ENCODE measurements at places on chromosomes 11 and 22.

DNA sequence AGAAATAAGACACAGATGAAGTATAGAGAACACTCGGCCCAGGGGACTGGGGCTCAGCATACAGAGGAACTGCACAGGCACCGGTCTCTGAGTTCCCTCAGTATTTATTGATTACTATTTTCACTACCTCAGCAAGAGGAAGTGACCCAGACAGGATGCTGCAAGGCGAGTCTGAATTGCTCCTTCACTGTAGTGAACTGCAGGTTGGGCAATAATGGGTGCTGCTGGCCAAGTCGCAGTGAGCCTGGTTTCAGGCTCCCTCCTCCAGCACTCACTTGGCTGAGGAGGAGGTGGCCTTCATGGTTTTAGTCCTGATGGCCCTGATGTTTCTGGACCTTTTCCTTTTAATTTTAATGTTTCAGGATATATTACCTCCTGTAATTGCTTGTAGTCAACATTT lies 10.4 kb downstream of the OR52K2 start:
- DNase-seq: no peak

- DNase-seq: no peak
Observed at GRCh38 chr11:82998697-82999096, 73.0 kb downstream of the RAB30 start.

DNA sequence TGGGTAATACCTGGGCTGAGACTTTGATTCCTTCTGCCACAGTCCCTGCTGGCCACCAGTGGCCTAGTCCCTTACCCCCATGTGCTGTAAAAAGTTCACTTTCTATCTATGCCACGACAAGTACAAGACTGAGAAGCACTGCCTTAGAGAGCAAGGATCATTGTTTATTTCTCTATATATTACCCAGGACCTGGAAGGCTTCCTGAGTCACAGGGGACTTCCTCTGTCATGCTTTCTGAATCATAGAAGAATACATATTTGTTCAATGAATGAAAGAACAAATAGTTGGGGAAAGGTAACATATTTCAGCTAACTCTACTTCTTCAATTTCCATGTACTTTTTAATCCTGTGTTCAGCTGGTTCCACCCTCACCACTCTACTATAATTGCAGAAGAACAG lies 5.5 kb upstream of the SYT9 start:
- DNase-seq: no peak

DNA sequence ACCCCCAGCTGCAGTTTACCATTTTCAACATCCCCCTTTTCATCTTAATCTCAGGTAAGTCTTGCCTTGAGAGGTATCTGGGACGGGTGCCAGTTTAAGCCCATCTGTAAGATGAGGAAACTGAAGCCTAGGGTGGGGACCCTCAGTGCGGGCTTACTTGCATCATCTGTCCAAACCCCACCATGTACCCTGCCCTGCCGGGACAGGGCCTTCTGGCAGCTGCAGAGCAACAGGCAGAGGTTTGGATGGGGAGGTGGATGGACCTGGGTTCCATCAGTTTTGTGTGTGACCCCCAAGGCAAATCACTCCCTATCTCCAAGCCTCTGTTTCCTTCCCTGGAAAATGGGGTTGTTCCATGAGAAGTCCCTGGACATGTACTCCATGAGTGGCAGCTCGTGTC lies 67.5 kb downstream of the MN1 start:
- no peak for DNase-seq

GRCh38 chr11:64882243-64882642 lies 3.8 kb upstream of the EHD1 start:
- DNase-seq: no peak

GRCh38 chr11:59076876-59077571 lies 9.1 kb upstream of the GLYATL1B start:
- DNase-seq: no peak

- DNase-seq: no peak
Observed at GRCh38 chr11:81303038-81303664, 1430.5 kb downstream of the FAM181B start.

GRCh38 chr11:32433101-32433913 lies 2.0 kb downstream of the WT1 start:
- DNase-seq: no peak

DNA sequence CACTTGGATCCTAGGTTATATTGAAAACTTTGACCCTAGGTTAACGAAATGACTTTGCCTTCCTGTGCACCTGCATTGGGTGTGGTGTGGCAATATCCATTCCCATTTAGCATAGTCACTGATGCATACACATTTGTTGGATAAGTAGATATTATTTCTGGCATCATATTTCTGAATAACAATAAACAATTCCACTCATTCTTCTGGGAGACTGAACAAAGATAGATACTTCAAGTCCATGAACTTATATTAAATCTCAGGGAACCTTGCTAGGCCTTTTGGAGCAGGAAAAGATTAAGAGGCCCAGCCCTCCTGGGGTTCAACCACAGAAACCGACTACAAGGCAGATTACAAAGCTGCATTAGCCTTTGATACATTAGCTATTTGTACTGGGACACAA lies 118.9 kb downstream of the MSANTD4 start:
- no peak for DNase-seq

GRCh38 chr11:17405232-17406005 lies 17.0 kb upstream of the KCNJ11 start:
- DNase-seq: no peak

Measured in effector CD4-positive, alpha-beta T cell (primary cell).